ENCODE measurements at places on chromosomes 5 and 9.

GRCh38 chr9:92558612-92559374 lies 23.0 kb upstream of the ECM2 start:
- no peak for DNase-seq

DNA sequence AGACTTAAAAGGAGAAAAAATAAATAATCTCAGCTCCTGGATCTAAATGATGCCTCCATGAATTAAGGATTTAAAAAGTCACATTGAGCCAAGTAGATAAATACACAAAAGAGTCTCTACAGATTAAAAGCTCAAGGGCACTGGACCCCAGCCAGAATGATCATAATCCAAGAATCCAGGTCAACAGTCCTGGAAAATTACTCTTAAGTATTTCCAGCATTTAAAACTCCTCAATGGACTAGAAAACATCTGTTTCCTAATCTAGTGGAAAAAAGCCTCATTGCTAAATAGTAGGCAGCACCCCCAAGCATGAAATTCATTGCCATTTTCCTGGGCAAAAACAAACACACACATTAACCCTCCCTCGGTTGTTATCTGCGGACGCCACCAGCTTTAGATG lies 96.8 kb downstream of the FRMD3 start:
- DNase-seq = no peak

GRCh38 chr5:91443761-91444467 lies 60.8 kb upstream of the ARRDC3 start:
- DNase-seq = no peak

DNA sequence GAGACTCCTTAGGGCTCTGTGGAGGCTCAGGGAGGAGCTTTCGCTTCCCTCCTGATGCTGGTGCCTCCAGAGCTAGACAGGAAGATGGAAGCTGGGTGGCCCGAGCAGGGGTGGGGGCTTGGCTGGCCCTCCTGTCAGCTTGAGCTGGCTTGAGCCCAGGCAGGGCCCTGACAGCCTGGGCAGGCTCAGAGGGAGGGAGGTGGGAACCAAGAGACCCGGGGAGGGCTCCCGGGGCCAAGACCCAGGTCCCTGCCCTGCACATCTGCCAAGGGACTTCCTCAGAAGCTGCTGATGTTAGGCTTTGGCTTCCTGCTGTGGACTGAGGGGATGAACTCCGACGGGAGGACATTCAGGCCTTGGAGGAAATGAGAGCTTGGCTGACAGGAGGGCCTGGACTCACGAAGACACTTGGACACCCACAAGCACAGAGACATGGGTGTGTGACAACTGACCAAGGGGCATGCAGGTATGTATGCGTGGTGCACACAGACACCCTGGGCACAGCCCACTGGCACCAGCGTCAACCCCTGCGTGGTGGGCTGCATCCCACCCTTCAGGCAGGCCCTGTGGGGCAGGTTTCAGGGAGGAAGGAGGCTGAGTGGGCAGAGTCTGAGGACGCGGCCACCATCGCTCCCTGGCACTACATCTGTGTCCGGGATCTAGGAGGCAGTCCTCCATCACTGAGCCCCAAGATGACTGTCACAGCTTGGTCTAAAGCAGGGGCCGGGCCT lies 1.7 kb upstream of the LTC4S start:
- no peak for DNase-seq

DNA sequence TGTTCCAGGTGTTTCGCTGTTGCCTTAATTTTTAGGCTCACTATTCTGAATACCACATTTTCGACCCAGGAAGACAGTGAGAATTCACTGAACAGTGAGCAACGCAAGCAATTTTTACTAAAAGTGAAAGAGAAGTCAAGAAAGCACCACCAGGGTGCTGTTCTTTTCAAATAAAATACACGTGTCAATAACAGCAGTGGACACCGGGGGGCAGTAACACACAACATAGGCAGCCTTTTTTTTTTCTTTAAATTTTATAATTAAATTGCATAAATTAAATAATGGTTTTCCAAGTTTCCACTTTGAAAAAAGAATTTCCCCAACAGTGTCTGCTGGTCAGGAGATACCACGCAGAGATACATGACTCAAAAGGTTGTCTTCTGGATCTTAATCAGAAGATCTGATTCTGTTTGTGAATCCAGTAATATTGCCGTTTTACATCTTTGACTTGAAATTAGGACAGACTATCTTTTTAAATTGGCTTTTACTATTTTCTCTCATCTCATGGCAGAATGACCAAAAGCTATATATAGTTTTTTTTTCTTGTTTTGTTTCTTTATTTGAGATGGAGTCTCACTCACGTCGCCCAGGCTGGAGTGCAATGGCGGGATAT lies 47.1 kb upstream of the SH3GL2 start:
- DNase-seq = peak; percentile 59

- DNase-seq = no peak
Measured at GRCh38 chr5:167777746-167778145, 513.7 kb upstream of the WWC1 start.

- DNase-seq = peak; percentile 59
Measured at GRCh38 chr5:133321833-133322420, 270.1 kb downstream of the HSPA4 start.

DNA sequence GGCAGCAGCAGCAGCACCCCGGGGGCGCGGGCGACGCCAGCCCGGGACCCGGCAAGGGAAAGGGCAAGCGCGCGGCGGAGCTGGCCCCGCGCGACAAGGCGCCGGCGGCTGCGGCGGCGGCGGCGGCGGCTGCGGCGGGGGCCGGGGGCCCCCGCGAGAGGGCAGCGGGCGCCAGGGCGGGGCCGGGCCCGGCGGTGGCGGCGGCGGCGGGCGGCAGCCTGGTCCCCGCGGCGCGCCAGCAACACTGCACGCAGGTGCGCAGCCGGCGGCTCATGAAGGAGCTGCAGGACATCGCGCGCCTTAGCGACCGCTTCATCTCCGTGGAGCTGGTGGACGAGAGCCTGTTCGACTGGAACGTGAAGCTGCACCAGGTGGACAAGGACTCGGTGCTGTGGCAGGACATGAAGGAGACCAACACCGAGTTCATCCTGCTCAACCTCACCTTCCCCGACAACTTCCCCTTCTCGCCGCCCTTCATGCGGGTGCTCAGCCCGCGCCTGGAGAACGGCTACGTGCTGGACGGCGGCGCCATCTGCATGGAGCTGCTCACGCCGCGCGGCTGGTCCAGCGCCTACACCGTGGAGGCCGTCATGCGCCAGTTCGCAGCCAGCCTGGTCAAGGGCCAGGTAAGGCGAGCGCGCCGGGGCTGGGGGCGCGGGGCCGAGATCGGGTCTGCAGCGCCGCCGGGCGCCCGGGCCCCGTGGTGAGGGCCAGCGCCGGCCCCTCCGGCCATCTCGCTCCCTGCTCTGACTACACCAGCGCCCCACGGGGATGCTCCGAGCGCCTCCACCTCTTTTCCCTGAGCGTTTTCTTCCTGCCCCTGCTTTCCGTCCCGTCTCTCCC lies at the start of gene UBE2QL1:
Gene UBE2QL1, plus strand, starts transcription at position 238 of the 843 bp plus-strand sequence. Its CDS starts 35 bp downstream, at position 273.
- peak; percentile 68 for DNase-seq

GRCh38 chr5:81428446-81428845 lies 34.5 kb upstream of the ACOT12 start:
- DNase-seq = no peak

GRCh38 chr9:72527801-72528195 lies 6.4 kb downstream of the TMC1 start:
- no peak for DNase-seq

- DNase-seq = no peak
Measured at GRCh38 chr9:98002808-98003207, 19.7 kb downstream of the ANP32B start.

GRCh38 chr5:145925353-145925752 lies 11.0 kb upstream of the SH3RF2 start:
- DNase-seq = no peak

DNA sequence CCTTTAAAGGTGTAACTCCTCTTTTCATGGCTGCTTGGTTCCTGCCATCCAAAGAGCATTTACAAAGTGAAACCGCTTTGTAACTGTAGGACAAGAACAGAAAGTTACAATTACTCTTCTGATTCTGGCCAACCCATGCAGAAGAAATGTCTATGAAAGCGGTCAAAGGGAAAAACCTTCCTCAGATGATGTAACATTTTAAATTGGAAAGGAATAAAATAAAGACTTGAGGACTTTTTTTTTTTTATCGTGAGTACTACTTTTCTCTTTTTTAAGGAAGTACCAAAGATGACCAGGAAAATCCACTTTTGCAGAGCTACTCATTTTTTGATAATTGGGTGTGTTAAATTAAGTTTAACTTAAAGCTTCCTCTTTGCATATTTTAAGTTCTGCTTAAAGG lies 13.0 kb upstream of the C9orf72 start:
- DNase-seq = no peak

- DNase-seq = no peak
Measured at GRCh38 chr5:171226096-171226754, 82.8 kb upstream of the TLX3 start.

GRCh38 chr9:69246629-69247028 lies 72.6 kb downstream of the TJP2 start:
- no peak for DNase-seq

GRCh38 chr9:130981002-130981755 lies 27.8 kb upstream of the LAMC3 start:
- DNase-seq = no peak

DNA sequence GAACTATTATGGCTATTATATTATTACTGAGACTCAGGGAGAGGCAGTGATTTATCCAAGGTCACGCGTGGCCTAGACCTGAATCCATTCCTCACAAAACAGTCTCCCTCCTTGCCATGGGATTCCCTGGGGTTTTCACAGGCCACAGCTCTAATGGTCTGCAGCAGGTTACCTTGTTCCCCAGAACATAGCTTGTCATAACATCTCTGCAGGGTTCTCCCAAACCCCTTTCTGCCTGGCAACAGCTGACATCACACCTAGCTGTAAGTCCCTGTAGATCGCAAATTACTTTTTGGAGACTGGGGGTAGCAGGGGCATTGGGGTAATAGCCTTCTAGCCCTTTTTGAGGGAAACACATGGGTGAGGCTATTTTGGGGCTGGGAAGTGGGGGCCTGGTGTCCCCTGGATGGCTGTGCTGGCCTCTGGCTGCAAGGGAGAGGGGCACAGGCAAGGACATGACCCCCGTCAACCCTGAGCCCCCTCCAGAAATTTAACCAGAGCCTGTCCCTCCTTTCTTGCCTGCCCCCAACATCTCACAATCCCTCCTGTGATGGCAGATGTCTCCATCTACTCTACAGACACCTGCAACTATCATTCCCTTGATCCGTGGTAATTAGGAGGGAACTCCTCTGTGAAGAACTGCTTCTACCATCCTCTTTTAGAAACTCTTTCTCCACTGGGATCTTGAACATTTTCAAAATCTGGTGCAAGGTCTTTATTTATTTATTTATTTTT lies 1.3 kb downstream of the CD74 start:
- DNase-seq = no peak

Data from GM13977 (cell line).